ENCODE measurements at places on chromosomes 1 and 21. TPM values are rescaled to one million over a fixed set of nuclear protein-coding genes. Genes with fewer than 3 reads are reported as not detected.

IFI16 gene
- 83.9 TPM for total RNA-seq

KANK4 gene
- 34.3 TPM for total RNA-seq

DNA sequence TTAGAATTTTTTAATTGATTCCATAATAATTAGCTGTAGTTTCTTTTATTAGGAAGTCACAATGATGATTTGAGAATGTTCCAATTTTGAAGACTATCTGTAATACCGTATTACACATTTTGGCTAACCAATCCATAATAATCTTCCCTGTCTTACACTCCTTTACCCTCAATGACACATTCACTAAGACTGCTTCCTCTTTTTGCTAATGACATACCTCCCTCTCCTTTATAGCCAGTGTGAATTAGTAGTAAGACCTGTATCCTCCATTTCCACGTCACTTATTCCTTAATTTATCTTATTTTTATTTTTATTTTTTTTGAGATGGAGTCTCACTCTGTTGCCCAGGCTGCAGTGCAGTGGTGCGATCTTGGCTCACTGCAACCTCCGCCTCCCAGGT lies 10.1 kb downstream of the KDM1A start:
- no peak for DNase-seq

SPOCD1 gene
- 0.75 TPM for total RNA-seq

CTTNBP2NL gene
- 65.4 TPM for total RNA-seq

DNA sequence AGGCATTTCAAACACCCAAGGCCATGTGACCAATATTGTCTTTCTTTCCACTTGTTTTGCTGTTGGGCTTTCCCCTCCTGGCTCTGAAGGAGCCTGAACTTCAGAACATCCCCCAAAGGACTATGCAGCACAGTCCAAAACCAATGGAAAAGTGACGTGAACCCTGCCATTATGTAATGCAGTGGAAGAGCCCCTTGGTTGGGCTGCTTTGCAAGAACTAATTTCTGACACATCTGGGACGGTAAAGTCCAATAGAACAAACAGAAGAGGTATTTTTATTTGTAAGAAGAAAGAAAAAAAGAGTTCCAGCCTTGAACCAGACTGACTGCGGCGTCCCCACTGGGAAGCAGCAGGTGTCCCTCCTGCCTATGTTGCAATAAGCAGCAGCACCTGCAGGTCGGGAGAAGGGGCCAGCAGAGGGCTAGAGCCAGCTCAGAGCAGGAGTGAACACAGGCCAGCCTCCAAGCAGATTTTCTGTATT lies 116.7 kb downstream of the CDC7 start:
- DNase-seq, result no peak

DNA sequence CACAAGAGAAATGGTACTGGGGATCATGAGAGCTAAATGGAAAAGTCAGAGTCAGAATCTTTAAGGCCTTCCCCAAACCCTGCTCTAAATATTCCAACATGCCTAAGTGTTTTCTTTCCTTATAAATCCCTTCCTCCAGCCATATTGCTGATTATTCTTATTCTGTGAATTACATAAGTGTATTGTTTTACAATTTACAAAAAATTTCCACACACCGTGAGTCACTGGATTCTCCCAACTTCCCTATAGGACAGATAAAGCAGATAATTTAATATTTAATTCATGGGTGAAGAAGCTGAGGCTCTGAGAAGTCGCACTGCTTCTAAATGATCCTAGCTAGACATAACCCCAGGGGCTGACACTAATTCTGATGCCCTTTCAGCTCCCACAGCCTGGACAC lies 243.3 kb upstream of the JUN start:
- no peak for DNase-seq

LSS gene
- total RNA-seq, result 80.6 TPM

ARMH1 gene
- total RNA-seq, result 19.1 TPM

DNA sequence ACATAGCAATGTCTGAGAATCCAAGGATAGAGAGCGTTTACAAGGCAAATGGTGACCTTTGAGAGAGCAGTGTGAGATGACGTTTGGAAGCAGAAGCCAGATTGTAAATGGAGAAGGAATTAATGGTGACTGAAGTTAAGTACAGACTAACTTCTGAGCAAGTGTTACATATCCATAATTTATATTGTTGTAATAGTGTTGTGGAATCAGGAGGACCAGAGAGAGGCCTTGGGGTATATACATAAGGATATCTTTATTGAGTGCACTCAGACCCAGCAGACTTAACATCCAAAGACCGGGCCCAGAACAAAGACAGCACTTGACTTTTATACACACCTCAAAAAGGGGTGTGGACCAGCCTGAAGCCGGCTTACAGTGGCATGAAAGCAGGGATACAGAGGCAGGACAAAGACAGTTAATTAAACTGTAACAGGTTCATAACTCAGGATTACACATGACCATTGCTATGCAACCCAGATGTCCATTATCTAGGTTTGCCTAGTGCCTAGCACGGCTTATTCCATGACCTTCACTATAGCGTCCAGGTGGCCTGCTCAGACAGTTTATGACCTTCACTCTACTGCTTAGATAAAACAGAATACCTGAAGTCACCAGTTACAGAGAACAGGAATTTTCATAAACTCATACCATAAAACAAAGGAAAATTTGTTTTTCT lies 2.7 kb upstream of the MGST3 start:
- DNase-seq, result no peak

DNA sequence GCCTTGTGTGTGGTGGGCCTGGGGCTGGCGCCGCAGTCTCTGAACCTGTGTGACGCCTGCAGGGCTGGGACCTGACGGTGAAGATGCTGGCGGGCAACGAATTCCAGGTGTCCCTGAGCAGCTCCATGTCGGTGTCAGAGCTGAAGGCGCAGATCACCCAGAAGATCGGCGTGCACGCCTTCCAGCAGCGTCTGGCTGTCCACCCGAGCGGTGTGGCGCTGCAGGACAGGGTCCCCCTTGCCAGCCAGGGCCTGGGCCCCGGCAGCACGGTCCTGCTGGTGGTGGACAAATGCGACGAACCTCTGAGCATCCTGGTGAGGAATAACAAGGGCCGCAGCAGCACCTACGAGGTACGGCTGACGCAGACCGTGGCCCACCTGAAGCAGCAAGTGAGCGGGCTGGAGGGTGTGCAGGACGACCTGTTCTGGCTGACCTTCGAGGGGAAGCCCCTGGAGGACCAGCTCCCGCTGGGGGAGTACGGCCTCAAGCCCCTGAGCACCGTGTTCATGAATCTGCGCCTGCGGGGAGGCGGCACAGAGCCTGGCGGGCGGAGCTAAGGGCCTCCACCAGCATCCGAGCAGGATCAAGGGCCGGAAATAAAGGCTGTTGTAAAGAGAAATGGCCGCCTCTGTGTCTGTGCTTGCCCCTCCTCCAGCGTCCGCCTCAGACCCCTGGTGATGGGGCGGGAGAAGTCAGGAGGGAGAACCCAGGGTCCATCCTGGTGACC lies 788 bp downstream of the ISG15 start:
- DNase-seq, result peak; percentile 19

CADM3 gene
- total RNA-seq, result 2.9 TPM

DNA sequence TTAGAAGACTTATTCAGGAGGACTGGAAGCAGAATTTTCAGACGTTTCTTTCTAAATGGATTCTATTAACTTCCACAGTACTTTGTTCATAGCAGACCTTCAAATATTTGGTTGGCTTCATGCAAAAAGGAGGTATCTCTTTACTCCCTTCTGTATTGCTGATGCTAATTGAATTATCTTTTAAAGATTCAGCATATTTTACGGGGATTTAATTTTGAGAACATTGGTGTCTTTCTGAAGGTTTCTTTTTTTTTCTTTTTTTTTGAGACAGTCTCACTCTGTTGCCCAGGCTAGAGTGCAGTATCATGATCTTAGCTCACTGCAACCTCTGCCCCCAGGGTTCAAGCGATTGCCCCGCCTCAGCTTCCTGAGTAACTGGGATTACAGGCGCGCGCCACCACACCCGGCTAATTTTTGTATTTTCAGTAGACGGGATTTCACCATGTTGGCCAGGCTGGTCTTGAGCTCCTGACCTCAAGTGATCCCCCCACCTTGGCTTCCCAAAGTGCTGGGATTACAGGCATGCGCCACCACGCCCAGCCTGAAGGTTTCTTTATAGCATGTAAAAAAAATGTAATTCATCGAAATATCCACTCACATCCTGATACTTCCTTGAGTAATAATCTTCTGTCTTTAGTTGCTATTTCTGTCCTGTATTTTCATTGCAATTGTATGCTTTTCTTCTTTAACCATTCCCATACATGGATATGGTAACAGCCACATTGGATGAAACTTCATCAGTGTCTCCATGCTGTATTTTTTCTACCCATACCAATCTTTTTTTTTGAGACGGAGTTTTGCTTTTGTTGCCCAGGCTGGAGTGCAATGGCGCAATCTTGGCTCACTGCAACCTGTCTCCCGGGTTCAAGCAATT lies 14.5 kb downstream of the CNST start:
- no peak for DNase-seq

DNA sequence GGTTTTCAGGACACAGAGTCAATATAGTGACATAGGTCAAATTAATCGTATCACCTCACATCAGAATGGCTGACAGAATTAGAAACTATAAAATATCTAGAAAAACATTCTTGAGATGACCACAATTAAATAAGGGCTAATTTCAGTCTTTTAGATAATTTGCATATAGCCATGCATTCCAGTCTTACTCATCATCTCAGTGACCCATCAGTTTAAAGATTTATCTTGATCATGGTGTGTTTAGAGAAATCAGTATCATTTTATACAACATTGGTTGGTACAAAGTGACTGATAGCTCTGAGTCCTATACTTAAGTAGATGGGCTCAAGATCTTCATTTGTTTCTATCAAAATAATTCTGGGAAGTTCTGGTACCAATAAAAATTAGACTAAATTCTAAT lies 262.3 kb upstream of the SNX7 start:
- DNase-seq, result no peak

GRCh38 chr1:228006034-228006785 lies 588 bp upstream of the WNT3A start:
- no peak for DNase-seq

OR2G6 gene
- 0.04 TPM for total RNA-seq

- no peak for DNase-seq
These were observed 194.2 kb upstream of the LRRC7 start for GRCh38 chr1:69373520-69373919.

- DNase-seq, result no peak
These were observed 59.9 kb downstream of the LRRC8C start for GRCh38 chr1:89692601-89693521.

GRCh38 chr1:76203127-76203526 lies 128.6 kb downstream of the ST6GALNAC3 start:
- no peak for DNase-seq

RGS8 gene
- not detected for total RNA-seq

MIXL1 gene
- 3.4 TPM for total RNA-seq

OR6N1 gene
- total RNA-seq, result not detected

- DNase-seq, result no peak
These were observed 113.9 kb upstream of the DPT start for GRCh38 chr1:168842916-168843315.

DNA sequence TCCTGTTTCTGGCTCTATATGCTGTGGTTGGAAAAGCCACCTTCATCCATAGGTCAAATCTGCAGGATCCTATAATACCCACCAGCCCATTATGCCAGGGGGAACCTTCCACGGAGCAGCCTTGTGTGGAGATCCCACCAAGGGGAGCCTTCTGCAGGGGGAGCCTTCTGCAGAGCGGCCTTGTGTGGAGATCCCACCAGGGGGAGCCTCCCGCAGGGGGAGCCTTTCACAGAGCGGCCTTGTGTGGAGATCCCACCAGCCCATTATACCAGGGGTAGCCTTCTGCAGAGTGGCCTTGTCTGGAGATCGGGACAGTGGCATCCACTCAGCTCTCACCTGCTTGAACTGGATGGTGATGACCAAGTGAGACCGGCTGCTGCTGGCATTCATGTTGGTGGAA lies 85.3 kb downstream of the SCCPDH start:
- no peak for DNase-seq

WNT4 gene
- total RNA-seq, result 38.7 TPM

GRCh38 chr21:35340273-35340672 lies 291.2 kb upstream of the RUNX1 start:
- DNase-seq, result no peak

- DNase-seq, result no peak
These were observed 88.0 kb downstream of the SPSB1 start for GRCh38 chr1:9380711-9381110.

- no peak for DNase-seq
These were observed 11.7 kb downstream of the COL6A2 start for GRCh38 chr21:46109313-46110221.

FAAH gene
- total RNA-seq, result 35.0 TPM

GRCh38 chr1:93773049-93773838 lies 91.6 kb upstream of the BCAR3 start:
- no peak for DNase-seq

GRCh38 chr1:96427616-96428015 lies 294.0 kb upstream of the PTBP2 start:
- no peak for DNase-seq

GRCh38 chr21:45852886-45853400 lies 128.6 kb upstream of the COL6A1 start:
- DNase-seq, result no peak

DNA sequence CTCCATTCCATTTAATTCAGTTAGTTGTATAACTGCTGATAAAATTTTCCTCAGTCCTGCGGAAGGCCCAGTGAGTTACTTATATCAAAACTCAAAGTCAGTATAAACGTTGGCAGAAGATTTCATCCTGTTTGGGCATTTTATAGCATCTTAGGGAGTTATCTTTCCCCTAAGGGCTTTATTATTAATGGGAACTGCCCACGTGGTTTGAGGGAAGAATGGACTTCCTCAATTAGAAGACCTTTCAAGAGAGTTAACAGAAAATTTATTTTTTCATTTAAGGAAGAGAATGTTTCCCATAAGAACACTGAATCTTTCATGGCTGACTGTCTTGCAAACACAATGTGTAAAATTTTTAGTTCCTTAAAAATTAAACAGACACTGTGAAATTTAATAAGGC lies 400.1 kb downstream of the NEGR1 start:
- no peak for DNase-seq

TACSTD2 gene
- total RNA-seq, result 25.0 TPM

DNA sequence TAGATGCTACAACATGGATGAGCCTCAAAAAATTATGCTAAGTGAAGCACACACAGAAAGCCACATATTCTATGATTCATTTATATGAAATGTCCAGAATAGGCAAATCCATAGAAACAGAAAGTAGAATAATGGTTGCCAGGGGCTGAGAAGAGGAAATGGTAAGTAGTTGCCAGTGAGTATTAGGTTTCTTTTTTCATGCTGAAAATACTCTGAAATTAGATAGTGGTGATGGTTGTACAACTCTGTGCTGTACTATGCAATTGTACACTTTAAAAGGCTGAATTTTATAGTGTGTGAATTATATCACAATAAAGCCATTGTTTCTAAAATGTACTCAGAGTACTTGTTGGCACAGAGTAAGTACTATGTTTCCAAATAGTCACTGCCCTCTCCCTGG lies 15.5 kb upstream of the GFI1 start:
- no peak for DNase-seq

DNA sequence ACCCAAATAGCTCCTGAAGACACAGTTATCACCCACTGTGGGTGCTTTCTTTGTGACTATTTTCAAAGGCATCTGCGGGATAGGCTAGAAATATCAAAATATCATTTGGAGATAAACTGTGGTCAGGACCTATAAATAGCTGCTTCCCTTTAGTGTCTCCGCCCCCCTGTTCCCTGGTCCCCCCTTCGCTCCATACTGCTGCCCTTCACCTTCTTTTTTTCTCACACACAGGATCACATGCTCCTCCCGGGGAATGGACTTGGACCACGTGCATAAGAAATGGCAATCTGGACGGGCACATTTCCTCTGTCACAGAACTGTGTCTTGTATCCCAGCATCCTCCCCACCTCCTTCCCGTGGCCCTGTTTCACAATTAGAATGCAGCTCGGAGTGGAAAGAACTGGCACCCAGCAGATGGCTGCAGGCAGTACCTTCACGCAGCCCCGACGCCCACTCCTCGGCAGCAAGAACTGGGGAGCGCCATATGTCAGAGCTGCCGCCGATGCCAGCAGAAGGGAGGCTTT lies 68.8 kb upstream of the SSX2IP start:
- no peak for DNase-seq
